ENCODE measurements at places on chromosomes 7 and 10. TPM values are rescaled to one million over a fixed set of nuclear protein-coding genes. Genes with fewer than 3 reads are reported as not detected.

Gene CRYGN
- total RNA-seq: 0.46 TPM

Gene CPN1
- total RNA-seq: not detected

Gene PAX4
- total RNA-seq: not detected

GRCh38 chr10:35961501-35961900, 319.4 kb upstream of the FZD8 start:
- H3K4me1 ChIP-seq: no peaks in the 10 kb centered on the region
- H3K27ac ChIP-seq: no peak overlapping the region
- no peaks in the 10 kb centered on the region for H3K27me3 ChIP-seq
- no peaks in the 10 kb centered on the region for H3K36me3 ChIP-seq
- DNase-seq: no peak

DNA sequence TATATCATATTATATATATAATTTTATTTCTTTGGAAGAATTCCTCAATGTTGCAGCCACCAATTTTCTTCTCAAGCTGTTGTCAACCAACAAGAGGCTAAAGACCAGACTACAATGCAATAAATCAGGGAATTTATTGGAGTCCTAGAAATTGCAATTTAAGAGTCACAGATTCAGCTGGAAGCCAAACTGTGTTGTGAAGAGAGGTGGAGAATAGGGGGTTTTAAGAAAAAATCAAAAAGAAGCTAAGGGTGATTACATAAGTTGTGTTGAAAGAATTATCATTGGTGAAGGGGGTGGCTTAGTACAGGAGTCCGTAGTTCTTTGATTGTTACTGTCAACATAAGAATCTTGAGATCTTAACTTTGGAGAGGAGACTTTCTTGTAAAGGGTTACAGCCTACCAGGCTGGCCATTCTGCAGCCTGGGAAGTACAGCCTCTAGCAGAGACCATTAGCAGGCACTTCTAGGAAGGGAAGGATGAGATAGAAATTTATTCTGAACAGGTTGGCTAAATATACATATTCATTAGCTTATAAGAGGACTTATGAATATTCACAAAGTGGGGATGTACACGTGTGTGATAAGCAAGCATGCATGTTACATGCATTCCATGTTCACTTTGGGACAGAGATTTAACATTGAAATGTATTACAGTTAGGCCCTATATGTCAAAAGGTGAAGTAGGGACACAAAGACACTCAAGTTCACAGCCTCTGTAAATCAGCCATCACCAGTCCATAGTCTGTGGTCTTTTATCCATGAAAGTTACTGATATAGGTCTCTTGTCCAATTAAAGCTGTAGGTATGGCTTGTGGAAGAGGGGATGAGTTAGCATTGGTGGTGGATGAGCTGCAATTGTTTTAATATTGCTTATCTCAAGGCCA, 8.3 kb upstream of the TMEM168 start:
- no peak for DNase-seq
- no peak overlapping the region for H3K4me3 ChIP-seq
- H3K27ac ChIP-seq: no peak overlapping the region
- H3K36me3 ChIP-seq: no peaks in the 10 kb centered on the region
- no peaks in the 10 kb centered on the region for H3K4me1 ChIP-seq

DNA sequence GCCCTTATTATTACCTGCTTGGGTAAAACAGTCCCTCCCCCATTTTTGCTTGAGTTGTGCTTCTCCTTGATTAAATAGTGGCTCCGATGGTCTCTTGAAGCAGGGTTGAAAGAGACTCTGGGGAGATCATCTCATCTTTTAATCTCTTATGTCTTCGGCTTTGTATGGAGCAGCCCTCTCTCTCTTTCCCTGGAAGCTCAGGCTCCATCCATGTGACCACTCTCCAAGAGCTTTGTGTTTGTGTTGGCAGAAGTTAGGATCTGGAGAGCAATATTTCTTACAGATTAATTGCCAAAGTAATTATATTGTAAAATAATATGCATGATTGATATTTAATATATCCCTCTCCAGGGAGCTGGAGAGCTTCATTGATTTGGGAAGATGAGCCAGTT, 76.9 kb downstream of the LRRC4 start:
- no peaks in the 10 kb centered on the region for H3K27me3 ChIP-seq
- H3K27ac ChIP-seq: no peak overlapping the region
- no peak overlapping the region for H3K4me3 ChIP-seq
- peaks cover 7% of the 10 kb centered on the region for H3K36me3 ChIP-seq
- H3K4me1 ChIP-seq: no peaks in the 10 kb centered on the region

GRCh38 chr10:70448236-70448635, 6.8 kb upstream of the NODAL start:
- H3K36me3 ChIP-seq: no peaks in the 10 kb centered on the region
- no peak overlapping the region for H3K27ac ChIP-seq
- no peaks in the 10 kb centered on the region for H3K4me1 ChIP-seq
- no peaks in the 10 kb centered on the region for H3K27me3 ChIP-seq

DNA sequence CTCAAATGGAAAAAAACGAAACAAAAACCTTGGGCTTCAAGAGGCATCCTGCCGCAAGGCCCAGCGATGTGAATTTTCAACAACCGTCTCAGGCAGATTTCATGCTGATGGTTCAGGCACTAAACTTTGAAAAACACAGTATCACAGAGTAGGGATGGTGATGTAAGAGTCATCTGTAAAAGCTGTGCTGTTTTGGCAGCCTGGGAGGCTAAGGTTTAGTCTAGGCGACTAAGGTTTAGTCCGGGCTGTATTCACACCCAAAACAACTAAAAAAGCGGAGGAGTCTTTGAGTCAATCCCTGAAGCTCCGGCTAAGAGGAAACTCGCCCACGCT, 420 bp upstream of the MINPP1 start:
- peak overlapping the region; percentile 87 for H3K4me3 ChIP-seq
- H3K27me3 ChIP-seq: no peaks in the 10 kb centered on the region
- H3K4me1 ChIP-seq: peaks cover 12% of the 10 kb centered on the region
- peak overlapping the region; percentile 59 for H3K27ac ChIP-seq
- H3K36me3 ChIP-seq: peaks cover 11% of the 10 kb centered on the region

- no peaks in the 10 kb centered on the region for H3K4me1 ChIP-seq
- H3K4me3 ChIP-seq: no peak overlapping the region
- H3K27me3 ChIP-seq: no peaks in the 10 kb centered on the region
- no peak overlapping the region for H3K27ac ChIP-seq
- H3K36me3 ChIP-seq: peaks cover 16% of the 10 kb centered on the region
Measured at GRCh38 chr7:130662426-130662825, 6.1 kb downstream of the COPG2 start.

DNA sequence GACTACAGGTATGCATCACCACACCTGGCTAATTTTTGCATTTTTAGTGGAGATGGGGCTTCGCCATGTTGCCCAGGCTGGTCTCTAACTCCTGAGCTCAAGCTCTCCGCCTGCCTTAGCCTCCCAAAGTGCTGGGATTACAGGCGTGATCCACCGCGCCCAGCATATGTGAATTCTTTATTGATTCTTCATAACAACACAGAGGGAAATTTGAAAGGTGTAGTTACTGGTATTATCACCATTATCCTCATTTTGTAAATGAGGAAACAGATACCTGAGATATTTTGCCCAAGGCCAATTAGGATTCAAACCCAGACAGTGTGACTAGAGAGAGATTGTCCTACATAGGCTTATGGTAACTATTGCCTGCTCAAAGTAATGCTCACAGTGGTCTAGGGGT, 22.6 kb downstream of the TCF7L2 start:
- H3K27me3 ChIP-seq: no peaks in the 10 kb centered on the region
- no peak overlapping the region for H3K4me3 ChIP-seq
- H3K4me1 ChIP-seq: no peaks in the 10 kb centered on the region
- no peaks in the 10 kb centered on the region for H3K36me3 ChIP-seq
- H3K27ac ChIP-seq: no peak overlapping the region
